ENCODE measurements at places on chromosomes 11 and 22.

GRCh38 chr11:57815476-57815875 lies 53.9 kb downstream of the CTNND1 start:
- no peak for DNase-seq

- no peak for DNase-seq
Observed at GRCh38 chr11:111730871-111731591, 35.2 kb downstream of the PPP2R1B start.

DNA sequence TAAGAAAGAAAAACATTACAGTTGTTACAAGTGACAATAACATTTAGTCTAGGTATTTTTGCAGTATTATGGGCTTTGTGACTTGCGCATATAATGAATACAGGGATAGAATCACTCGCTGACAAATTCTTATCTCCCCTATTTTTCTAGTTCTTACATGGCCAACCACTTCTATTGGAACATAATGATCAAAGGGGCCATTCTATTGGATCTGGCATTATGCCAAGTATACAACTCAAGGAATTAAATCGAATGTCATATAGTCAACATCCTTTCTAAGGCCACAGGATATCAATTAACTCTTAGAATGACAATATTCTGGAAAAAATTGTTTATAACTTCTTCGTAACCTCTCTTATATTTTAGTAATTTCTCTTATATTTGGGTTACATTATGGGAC lies 272.0 kb downstream of the TTC28 start:
- DNase-seq: no peak

DNA sequence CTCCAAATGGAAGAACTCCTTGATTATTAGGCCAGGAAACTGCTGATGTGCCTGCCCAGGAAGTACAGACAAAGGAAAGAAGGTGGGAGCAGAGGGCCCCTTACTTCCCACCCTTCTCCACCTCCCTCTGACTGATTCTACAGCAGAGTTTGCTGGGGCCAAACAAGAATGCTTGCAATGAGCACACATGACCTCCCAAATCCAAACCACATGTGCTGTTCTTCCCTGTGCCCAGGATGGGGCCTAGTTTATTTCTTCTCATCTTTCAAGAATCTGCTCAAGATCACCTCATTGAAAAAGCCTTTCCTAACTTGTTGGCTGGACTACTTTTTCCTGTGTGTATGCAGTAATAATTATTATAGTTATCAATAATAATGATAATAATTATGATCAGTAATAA lies 286.1 kb downstream of the RAB38 start:
- DNase-seq: no peak

GRCh38 chr11:108732395-108732794 lies 67.5 kb downstream of the DDX10 start:
- DNase-seq: no peak

GRCh38 chr11:130409594-130410388 lies 18.6 kb downstream of the ADAMTS8 start:
- no peak for DNase-seq

DNA sequence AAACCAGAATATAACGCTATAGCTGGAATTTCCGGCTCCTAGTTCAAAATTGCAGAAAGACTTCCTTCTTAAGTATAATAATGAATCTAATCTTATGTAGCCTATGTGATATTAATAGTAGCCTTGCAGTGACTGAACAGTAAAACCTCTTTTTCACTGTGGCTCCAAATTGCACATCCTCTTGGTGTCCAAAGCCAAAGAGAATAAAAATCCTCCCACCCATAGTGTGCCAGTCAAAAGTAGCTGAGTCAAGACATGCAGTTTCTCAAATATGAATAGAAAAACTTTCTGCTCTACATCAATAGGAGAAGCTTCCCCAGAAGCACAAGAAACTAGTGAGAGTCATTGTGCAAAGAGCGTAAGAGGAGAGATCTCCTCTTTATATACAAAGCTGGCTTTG lies 76.0 kb upstream of the PICALM start:
- DNase-seq: no peak

- DNase-seq: no peak
Observed at GRCh38 chr11:110711776-110712658, at the start of gene ARHGAP20. Gene ARHGAP20, minus strand, starts transcription at chr11:110712437. Its CDS starts 206 bp downstream, at chr11:110712231.

DNA sequence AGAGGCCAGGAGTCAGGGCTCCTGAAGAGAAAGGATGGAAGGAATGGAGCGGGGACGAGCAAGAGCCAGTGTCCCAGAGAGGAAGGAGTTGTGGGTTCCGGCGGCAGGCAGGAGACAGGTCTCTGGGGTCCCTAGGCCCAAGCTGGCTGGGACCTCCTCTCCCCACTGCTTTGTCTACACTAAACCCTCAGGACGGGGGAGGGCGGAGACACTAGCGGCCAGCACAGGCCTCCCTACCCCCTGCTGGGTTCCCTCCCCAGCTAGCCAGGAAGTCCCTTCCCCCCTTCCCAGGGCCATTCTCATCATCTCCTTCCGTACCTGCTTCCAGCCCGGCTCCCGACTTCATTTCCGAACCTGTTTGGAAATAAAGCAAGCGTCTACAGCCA lies 79.5 kb downstream of the ST3GAL4 start:
- DNase-seq: no peak

GRCh38 chr11:115616971-115617370 lies 112.8 kb upstream of the CADM1 start:
- no peak for DNase-seq

DNA sequence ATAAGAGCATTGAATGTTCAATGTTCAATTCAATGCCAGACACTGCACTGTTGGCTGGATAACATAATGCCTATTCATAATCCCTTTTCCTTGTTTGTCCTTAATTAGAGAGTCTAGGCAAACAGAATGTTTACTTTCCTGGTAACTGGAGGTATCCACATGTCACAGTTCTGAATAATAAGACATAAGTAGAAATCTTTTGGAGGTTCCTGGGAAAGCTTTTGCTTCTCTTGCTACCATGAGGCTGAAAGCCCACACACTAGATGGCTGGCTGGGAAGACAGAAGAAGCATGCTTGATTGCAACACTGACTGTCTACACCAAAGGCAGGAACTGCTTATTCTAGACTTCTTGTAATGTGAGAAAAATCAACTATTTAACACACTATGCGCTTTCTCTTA lies 79.5 kb downstream of the GAB2 start:
- no peak for DNase-seq

DNA sequence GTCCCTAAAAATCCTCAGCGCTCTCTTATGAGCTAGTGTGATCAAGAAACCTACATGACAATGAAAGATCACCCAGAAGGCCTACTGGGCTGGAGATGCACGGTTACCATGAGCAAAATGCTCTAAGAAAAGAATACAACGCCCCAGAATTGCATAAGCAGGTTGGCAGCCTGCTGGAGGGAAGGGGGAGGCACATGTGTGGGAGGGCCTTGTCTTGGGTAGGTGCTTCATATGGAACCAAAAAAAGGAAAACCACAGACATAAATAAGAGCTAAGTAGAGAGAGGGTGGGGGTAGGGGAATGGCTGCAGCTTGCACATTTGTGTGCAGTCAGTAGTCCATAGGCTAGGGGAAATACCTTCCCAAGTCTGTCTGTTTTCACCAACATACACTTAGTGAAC lies 2.8 kb downstream of the SIAE start:
- DNase-seq: no peak

DNA sequence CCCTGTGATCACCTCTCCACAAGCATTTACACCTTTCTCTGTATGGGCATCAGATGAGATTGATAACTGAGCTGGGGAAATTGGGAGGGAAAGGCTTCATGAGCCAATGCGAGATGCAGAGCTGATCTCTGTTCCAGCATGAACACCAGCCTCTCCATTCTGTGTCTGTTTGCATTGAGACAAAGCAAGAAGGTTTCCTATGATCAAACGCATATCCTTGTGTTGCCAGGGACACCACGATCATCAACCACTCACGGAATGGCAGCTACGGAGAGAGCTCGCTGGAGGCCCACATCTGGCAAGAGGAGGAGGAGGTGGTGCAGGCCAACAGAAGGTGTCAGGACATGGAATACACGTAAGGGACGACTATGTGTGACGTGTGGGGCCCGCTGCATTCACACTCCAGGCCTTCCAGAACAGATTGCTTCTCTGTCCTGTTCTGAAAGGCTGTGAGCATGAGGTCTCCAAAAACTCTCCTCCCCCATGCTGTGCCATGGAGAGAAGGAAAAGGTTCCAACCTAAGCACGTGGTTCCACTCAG lies 96.4 kb downstream of the AMOTL1 start:
- DNase-seq: no peak

DNA sequence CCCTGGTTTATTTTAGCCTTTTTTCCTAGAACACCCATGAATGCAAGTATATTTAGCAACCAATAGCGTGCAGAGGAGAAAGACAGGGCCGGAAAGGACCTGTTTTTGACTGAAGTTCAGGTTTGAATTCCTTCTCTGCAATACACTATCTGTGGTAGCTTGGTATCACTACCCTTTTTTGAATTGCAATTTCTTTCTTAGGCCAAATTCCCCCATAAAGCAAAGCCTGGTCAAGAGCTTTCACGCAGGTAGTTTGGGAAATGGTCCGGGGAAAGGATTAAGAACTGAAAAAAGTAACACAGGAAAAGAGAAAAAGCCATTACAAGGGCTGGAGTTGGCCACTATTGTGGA lies 38.8 kb upstream of the PAMR1 start:
- no peak for DNase-seq

GRCh38 chr11:35484435-35484834 lies 41.0 kb downstream of the PAMR1 start:
- no peak for DNase-seq

GRCh38 chr11:7973011-7973410 lies 7.8 kb upstream of the NLRP10 start:
- no peak for DNase-seq

- DNase-seq: no peak
Observed at GRCh38 chr11:40010011-40010410, 1449.4 kb downstream of the LRRC4C start.

GRCh38 chr11:67373648-67374570 lies 511 bp upstream of the CLCF1 start:
- peak; percentile 61 for DNase-seq

GRCh38 chr11:103730131-103730940 lies 306.1 kb upstream of the DDI1 start:
- no peak for DNase-seq

- no peak for DNase-seq
Observed at GRCh38 chr22:35705141-35705540, 12.5 kb upstream of the APOL5 start.

- no peak for DNase-seq
Observed at GRCh38 chr11:62627713-62628112, 5.9 kb upstream of the B3GAT3 start.

DNA sequence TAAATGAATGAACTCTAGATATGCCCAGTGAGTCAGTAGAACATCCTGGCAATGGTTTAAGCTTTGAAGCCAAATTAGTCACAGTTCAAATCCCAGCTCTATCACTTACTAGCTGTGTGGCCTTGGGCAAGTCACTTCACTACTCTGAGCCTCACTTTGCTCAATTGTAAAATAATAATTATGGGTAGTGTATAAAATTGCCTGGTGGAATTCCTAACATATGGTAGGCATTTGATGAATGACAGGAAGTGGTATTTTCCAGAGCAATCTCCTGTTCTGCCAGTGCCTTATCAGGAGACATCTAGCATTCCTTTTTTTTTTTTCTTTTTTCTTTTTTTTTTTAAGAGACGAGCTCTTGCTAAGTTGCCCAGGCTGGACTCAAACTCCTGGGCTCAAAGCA lies 13.0 kb downstream of the SCN4B start:
- DNase-seq: no peak

DNA sequence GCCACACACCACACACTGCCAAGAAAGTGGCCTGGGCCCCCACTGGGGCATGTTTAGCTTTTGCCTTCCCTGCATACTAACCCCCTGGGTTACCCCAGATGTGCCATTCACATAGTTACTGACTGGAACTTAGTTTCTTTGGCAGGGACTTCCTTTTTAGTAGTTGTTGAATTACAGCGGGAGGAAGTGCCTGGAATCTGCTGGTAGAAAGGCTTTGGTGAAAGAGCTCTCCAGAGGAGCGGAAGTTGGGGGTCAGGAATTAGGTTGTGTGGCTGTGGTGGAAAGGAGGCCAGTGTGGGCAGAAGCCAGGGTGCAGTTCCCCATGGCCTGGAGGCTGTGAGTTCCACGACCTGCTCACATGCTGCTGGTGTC lies 69.0 kb downstream of the MED15 start:
- no peak for DNase-seq

DNA sequence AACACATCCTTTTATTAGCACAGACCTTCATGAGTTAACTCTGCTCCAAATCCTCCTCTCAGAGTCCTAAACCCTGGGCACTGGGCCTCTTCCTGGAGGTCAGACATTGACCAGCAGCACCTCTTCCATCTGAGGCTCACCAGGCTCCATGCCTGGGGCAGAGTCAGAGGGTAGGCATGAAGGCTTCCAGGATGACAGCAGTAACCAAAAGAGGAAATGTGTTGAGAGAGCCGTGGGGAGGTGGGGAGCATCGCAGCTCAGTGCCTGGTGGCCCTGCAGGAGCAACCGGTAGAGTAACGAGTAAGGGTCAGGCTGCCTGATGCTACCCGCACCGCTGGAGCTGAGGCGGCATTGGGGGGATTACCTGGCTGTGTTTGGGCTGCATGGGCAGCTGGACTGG lies 9.4 kb upstream of the NAV2 start:
- DNase-seq: no peak

DNA sequence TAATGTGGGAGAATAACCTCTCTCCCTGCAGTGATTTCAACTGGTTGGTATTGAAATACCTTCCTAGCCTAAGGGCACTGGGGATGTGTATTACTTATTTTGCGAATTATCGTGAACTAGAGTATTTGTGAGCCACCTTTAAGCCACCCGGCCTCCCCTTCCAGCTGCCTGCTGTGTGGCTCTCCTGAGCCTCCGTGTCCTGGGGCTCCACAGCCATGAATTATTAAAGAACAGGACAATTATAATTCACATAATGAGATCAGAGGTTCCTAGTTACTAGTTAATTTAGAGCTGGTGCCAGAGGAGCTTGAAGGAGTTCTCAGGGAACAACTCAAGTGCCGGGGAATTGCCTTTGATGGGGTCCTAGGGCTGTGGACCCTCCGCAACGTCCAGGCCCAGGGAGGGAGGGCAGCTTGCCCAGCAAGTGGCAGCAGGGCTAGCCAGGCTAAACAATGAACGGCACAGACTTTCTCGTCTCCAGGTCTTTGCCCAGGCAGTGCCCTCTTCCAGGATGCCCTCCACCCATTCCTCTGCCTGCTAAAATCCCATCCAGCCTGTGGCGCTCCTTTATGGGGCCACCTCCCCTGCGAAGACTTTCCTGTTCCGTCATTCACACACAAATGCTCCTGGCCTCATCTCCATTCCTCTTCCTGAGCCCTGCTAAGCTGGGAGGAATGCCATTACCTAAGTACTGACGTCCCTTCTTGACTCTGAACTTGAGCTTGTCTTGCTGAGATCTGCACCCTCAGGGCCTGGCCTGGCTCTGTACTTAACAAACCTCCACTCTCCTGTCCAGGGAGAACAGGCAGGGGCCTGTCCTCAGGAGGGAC lies 91.5 kb downstream of the RTL6 start:
- no peak for DNase-seq

GRCh38 chr11:57479021-57479663 lies 18.8 kb downstream of the RTN4RL2 start:
- DNase-seq: no peak

DNA sequence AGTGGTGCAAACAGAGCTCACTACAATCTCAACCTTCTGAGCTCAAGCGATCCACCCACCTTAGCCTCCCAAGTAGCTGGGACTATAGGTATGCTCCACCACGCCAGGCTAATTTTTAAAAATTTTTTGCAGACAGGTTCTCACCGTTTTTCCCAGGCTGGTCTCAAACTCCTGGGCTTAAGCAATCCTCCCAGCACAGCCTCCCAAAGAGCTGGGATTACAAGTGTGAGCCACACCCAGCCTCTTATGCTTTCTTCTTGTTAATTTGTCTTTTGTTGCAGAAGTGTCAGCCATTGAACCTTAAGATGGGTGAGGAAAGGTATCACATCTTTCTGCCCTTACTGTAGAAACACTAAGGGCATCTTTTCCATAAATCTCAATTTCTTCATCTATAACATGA lies 34.9 kb downstream of the DENND5A start:
- DNase-seq: no peak

All from activated T-cell treated with anti-CD3 and anti-CD28 coated beads for 1 hour (primary cell).